Dorsolateral prefrontal cortex (tissue), 122 donors: ENCODE measurements at places on chromosomes 4 and X. TPM values are rescaled to one million over a fixed set of nuclear protein-coding genes. Genes with fewer than 3 reads are reported as not detected.

DNA sequence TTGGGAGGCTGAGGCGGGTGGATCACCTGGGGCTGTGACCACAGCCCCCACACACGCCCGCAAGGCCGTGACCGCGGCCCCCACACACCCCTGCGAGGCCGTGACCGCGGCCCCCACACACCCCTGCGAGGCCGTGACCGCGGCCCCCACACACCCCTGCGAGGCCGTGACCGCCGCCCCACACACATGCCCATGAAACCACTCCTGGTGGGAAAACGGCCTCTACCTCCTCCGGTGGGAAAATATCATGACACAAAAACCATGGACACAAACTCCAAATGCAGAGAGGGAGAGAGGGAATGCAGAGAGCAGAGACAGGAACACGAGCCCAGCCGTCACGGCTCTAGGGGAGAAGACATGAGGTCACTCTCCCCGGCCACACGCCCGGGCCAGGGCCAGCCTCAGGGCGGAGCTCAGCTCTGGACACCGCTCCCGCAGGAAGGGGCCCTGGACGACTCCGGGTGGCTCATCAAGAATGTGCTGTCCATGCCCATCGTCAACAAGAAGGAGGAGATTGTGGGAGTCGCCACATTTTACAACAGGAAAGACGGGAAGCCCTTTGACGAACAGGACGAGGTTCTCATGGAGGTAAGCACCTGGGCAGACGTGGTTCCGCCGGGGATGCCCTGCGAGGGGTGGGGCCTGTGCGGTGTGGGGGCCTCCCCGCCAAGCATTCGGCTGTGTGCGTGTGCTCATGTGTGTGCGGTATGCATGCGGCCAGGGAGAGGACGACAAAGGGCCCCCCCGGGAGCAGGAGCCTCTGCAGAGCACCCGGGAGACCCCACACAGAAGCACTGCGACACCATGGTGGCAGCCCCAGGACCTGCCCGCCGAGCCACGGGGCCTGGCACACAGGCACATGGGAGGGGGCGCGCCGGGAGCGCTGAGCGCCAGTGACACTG lies 17.4 kb downstream of the ATP5ME start:
- DNase-seq = no peak

Gene GABRB1
- total RNA-seq = 87.8 TPM

DNA sequence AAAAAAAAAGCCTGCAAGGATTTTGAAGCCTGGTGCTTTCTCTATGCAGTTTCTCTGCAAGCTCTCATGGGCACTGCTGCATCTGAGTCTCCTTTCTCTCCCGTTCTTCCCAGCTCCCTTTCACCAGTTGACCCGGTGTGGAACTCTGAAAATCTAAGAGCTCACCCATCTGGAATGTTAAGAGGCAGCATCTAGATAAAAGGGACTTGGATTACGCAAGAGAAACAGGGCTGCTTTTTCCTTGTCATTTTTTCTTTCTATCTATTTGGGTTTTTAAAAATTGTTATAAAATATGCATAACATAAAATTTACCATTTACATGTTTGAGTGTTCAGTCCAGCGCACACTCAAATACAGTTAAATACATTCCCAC lies 95.2 kb upstream of the RPS6KA3 start:
- DNase-seq = no peak

GRCh38 chr4:107261241-107261874 lies 225.2 kb upstream of the DKK2 start:
- no peak for DNase-seq

GRCh38 chrX:38109042-38109898 lies 102.9 kb downstream of the SYTL5 start:
- no peak for DNase-seq

- no peak for DNase-seq
These were observed 58.2 kb upstream of the DKK2 start for GRCh38 chr4:107094332-107094731.

DNA sequence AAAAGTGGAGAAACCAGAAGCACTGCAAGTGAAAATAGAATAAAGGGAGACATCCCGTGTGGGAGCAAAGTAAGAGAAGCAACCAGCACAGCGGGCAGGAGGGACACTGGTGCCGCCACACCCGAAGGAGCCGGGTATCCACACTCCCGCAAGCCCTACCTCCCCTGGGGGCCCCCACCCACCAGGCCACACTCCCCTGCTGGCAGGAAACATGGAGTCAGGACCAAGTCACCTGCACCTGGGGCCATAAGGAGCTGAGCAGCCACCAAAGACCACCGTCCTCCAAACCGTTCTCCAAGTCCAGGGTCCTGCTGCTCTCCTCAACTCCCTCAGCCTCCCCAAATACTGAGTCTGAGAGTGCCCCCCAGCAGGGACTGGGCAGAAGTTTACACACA lies 30.5 kb downstream of the FGFRL1 start:
- DNase-seq = no peak

Gene FGF16
- total RNA-seq = not detected

GRCh38 chr4:99209671-99210070 lies 9.4 kb downstream of the ADH6 start:
- no peak for DNase-seq
